COLO829 (cell line): ENCODE measurements at places on chromosomes 13 and 19.

DNA sequence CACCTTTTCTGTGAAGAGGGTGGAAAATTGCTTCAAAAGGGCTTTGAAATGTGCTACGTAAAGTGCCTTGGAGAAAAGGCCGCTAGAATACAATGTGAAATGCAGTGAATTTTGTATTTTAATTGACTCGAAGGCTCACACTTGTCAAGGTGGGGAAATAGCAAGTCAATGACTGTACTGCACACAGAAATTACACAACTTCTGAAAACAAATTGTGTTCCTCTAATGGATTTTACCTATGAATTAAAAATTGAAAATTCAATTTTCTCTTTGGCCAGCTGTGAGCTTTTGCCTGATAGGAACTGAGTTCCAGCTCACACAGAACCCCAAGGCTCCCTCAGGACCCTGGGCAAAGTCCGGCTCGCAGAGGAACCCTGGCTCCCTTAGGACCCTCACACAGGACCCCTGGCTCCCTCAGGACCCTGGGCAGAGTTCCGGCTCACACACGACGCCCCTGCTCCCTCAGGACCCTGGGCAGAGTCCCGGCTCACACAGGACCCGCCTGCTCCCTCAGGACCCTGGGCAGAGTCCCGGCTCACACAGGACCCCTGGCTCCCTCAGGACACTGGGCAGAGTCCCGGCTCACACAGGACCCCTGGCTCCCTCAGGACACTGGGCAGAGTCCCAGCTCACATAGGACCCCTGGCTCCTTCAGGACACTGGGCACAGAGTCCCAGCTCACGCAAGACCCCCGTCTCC lies 324.9 kb downstream of the UQCRFS1 start:
- no peak for DNase-seq

- no peak for DNase-seq
Measured at GRCh38 chr13:113969311-113969972, 4.4 kb downstream of the C13orf46 start.

GRCh38 chr19:6378041-6378440 lies 2.3 kb upstream of the PSPN start:
- no peak for DNase-seq

DNA sequence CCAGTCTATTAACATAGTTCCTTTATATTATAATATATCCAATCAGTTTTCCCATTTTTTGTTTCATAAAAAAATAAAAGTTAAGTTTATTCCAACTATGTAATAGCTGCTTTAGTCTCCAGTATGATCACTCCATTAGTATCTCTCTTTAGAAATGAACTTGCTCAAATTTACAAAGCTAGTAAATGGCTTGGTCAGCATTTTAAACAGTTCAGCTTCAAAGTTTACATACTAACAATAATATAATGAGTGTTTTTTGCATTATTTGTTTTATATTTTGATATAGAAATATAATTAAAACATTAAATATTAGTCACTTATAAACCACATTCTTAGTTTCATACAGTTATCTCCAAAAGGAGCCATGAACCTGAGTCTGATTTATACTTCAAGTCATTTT lies 1073.8 kb downstream of the SLITRK5 start:
- DNase-seq = no peak

- DNase-seq = peak; percentile 9
Measured at GRCh38 chr13:111584101-111584672, 263.7 kb downstream of the TEX29 start.

DNA sequence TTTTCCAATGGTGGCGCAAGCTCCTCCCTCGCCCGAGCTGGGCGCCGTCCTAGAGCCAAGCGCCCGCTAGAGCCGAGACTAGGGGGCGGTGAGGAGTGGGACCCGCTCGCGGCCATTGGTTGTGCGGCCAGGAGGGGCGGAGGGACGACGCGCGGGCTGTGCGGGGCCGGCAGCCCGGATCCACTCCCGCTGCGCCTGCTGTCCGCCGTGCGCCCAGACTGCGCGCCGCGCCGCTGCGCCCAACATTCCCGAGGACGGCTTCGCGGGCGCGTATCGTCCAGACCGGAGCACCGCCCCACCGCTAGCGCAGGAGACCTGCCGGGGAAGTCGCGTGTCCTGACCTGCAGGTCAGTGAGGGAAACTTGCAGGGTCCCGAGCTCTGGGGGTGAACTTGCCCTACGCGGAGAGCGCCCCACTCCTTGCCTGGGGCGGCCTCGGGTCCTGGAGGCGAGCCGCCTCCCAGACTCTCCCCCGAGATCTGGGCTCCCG lies at the start of gene SERTM1:
TSS of gene SERTM1 (plus strand) at position 183 of the 489 bp plus-strand sequence. CDS start 21,059 bp downstream, outside the sequence.
- no peak for DNase-seq

DNA sequence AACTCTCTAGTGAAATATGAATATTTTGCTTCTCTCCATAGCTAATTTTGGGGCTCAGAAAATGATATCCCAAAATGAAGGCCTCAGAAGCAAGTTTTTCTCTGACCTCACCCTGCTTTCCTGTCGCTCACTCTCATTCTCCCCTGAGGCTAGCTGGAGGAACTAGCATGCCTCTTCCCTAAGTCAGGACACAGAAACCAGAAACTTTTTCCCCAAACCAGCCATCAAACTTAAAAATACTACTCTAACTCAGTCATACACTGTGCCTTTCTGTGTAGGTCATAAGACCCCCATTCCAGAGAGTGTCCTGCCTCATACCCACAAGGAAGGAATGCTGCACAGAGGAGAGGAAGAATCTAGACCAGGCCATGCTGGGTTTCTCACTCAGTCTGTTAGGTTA lies 329.6 kb downstream of the PCDH20 start:
- DNase-seq = no peak

- DNase-seq = peak; percentile 98
Measured at GRCh38 chr19:44890366-44891015, 563 bp upstream of the TOMM40 start.

GRCh38 chr19:55197528-55197927 lies 11.8 kb downstream of the PTPRH start:
- no peak for DNase-seq

DNA sequence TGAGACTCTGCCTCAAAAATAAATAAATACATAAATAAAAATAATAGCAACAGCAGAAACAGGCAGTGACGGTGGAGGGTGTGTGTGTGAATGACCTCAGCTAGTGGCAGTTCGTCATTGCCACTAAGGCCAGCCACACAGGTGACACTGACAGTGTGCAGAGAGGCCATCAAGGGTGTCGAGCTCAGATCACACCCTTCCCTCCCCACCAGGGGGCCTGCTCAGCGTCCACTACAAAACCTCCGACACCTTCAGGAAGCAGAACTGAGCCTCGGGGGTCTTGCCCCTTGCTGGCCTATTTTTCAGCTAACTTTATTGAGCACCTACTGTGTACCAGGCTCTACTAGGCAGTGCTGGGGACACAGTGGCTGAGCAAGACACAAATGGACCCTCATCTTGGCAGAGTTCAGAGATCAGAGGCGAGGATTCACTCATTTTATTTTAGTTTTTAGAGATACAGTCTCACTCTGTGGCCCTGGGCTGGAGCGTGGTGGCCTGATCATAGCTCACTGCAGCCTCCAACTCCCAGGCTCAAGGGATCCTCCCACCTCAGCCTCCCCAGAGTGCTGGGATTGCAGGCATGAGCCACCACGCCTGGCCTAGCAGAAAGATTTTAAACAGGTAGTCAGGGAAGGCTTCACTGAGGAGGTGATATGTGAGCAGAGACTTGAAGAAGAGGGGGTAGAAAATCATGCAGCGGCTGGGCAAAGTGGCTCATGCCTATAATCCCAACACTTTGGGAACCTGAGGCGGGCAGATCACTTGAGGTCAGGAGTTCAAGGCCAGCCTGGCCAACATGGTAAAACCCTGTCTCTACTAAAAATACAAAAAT lies 30.3 kb upstream of the SEMA6B start:
- no peak for DNase-seq

DNA sequence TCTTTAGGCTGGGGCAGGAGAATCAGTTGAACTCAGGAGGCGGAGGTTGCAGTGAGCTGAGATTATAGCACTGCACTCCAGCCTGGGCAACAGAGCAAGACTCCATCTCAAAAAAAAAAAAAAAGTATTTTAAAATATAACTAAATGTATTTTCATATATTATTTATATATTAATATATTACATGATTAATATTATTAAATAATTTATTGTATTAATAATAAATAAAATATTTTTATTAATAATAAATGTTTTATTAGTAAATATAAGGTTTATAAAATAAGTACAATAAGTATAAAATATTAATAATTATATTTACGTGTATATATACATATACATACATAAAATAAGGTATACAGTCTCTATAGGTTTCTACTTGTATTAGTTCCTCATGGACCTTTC lies 56.8 kb downstream of the SKA3 start:
- no peak for DNase-seq
